DMS79 (cell line): ENCODE measurements at places on chromosomes 7 and 10.

- DNase-seq = no peak
These were observed 29.6 kb downstream of the MKI67 start for GRCh38 chr10:128096486-128097199.

- no peak for DNase-seq
These were observed 359.9 kb downstream of the GLRX3 start for GRCh38 chr10:130495891-130496636.

GRCh38 chr10:128077155-128077875, 48.9 kb downstream of the MKI67 start:
- DNase-seq = no peak

GRCh38 chr7:78260826-78261225, 462.3 kb downstream of the PHTF2 start:
- DNase-seq = no peak

GRCh38 chr7:36966039-36966438, 241.7 kb upstream of the AOAH start:
- no peak for DNase-seq

DNA sequence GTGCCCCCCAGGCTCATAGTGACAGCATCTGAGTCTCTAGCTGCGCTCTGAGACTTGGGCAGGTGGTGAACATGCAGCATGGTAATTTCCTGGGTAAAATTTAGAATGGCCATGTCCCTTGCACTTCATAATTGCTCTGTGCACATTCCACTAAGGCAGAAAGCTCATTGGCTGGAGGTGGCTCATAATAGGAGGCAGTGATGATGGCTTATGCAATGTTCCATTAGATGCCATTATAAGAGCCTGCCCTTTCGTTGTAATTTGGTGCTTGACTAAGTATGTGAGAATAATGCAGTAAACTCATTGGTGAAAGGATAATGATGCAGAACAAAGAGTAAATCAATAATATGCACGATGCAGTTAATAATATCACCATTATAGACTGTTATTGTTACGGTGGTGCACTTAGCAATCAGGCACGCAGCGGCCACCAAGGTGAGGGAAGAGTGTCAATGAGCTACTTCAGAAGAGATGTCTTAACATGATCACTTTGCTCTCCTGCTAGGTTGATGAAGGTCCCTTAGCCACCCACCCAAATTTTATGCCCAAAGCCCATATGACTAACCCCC, 545.9 kb downstream of the KCNMA1 start:
- peak; percentile 64 for DNase-seq

- no peak for DNase-seq
These were observed 20.9 kb upstream of the PPIA start for GRCh38 chr7:44775383-44776107.

GRCh38 chr10:69489506-69490090, 38.3 kb downstream of the TSPAN15 start:
- DNase-seq = no peak

DNA sequence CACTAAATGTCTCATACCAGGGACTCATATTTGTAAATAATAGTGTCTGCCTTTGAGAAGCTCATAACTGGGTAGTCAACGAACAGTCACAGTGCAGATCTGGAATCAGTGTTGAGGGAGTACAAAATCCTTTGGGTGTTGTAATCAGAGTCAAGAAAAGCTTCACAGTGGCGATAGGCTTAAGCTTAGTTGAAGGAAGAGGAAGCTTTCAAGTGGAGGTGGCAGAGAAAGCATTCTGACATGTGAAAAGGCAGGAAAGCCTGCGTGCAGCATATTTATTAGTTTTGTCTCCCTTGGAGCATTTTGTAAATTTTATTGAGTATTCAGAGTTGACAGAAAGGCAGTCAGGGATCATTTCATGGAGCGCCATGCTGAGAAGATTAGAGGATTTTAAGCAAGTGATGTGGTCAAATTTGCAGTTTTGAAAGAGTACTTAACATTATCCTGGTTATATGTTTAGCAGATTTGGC, 104.9 kb downstream of the ADK start:
- no peak for DNase-seq

GRCh38 chr10:6146921-6147320, 55.8 kb upstream of the PFKFB3 start:
- DNase-seq = no peak

GRCh38 chr7:86158111-86158510, 485.6 kb upstream of the GRM3 start:
- DNase-seq = no peak

DNA sequence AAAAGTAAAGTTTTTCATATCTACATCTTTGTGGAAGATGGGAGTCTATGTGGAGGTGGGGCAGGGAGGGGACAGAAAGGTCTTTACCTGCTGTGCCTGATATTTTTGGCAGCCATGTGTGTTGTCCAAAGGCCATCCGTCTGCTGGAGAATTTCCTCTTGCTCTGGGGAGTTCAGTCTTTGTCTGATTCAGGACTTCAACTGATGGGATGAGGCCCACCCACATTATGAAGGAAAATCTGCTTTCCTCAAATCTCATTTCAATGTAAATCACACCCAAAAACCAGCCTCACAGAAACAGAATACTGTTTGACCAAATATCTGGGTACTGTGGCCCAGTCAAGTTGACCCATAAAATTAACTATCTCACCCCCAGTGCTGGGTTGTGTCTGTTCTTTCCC, 12.5 kb upstream of the ITIH5 start:
- DNase-seq = no peak

GRCh38 chr10:126425489-126426065, 37.3 kb upstream of the ADAM12 start:
- DNase-seq = no peak

- no peak for DNase-seq
These were observed 50.7 kb downstream of the KCNMA1 start for GRCh38 chr10:77586719-77587415.

DNA sequence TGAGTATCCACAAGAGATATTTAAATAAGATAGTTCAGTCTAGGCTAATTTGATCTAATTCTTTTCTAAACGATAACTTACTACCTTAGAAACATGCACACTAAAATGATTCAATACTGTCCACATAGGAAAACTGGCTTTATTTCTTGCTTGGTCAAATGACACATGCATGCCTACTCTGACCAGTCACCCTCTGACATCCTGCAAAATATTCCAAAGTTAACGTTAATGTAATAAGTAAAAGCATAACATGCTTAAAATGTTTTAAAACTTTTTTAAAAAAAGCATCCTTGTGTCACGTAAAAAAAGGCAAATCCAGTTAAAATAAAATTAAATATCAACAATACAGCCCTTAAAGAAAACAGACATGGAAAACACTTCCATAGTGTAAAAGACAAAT, 70.2 kb downstream of the UBE2H start:
- no peak for DNase-seq

DNA sequence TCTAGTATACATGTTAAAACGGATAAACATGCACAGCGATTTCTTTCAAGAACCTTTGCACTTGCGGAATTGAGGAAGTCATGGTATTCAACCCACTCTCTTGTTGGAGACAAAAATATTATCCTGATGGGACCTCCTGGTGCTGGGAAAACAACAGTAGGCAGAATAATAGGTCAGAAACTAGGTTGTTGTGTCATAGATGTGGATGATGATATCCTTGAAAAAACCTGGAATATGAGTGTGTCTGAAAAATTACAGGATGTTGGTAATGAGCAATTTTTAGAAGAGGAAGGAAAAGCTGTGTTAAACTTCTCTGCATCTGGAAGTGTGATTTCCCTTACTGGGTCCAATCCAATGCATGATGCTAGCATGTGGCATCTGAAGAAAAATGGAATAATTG, 6.9 kb downstream of the THNSL1 start:
- no peak for DNase-seq

DNA sequence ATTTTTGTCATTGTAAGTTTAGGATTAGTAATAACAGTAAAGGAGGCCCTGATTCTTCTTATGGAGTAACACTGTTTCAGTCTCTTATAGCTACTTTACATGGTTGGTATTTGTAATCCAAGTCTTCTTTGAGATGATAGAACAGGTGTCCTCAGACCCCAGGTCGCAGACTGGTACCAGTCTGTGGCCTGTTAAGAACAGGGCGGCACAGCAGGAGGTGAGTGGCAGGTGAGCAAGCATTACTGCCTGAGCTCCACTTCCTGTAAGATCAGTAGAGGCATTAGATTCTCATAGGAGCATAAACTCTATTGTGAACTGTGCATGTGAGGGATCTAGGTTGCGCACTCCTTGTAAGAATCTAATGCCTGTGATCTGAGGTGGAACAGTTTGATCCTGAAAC, 77.3 kb downstream of the STK31 start:
- no peak for DNase-seq

GRCh38 chr7:121761399-121761798, 111.6 kb upstream of the PTPRZ1 start:
- DNase-seq = no peak
